ENCODE measurements at places on chromosomes 1 and 21. TPM values are rescaled to one million over a fixed set of nuclear protein-coding genes. Genes with fewer than 3 reads are reported as not detected.

SLAMF1 gene
- total RNA-seq, result 1.2 TPM

DNA sequence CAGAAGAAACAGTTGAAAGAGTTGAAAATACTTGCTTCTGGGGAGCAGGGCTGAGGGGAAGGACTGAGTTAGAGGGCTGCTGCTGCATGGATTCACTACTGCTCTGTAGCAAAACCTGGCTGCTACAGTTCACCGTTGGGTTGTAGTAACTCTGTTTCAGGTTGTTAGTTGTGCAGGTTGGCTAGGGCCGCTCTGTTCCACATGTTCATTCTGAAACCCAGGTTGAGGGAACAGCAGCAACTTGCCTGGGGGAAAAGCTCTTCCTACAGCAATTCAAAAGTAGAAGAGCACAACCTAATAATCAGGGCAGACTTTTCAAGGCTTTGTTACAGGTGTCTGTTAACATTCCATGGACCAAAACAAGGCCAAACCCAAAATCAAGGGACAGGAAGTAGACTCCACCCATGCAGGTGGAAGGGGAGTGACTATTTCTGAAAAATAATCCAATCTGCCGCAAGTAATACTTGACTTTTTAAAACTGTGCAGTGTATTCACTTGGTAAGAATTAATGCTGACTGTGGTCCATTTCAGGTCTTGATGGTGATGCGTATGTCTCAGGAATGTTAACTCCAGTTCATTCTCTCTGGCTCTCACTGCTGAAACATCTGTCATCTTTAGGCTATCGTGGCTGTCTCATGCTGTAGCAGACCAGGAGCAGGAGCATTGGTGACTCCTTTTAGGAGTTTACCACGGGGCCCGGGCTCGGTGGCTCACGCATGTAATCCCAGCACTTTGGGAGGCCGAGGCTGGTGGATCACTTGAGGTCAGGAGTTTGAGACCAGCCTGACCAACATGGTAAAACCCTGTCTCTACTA lies 5.1 kb upstream of the PARK7 start:
- DNase-seq, result no peak

- no peak for DNase-seq
Measured at GRCh38 chr1:160720356-160721085, 8.9 kb upstream of the CD48 start.

- DNase-seq, result no peak
Measured at GRCh38 chr1:151519667-151520066, 8.5 kb downstream of the CGN start.

GRCh38 chr1:22204989-22205913 lies 62.4 kb upstream of the WNT4 start:
- no peak for DNase-seq
